ENCODE measurements at places on chromosomes 16 and 17. TPM values are rescaled to one million over a fixed set of nuclear protein-coding genes. Genes with fewer than 3 reads are reported as not detected.
A peak's percentile ranks its signal among the peaks of the same experiment; 100 is the strongest.

- H3K4me1 ChIP-seq = no peaks in the 10 kb centered on the region
- H3K27me3 ChIP-seq = no peaks in the 10 kb centered on the region
- no peak overlapping the region for H3K27ac ChIP-seq
- H3K36me3 ChIP-seq = no peaks in the 10 kb centered on the region
- no peak for DNase-seq
- no peak overlapping the region for H3K4me3 ChIP-seq
Observed at GRCh38 chr17:71440513-71440912, 680.3 kb upstream of the SOX9 start.

GRCh38 chr17:67247416-67247900, 2.5 kb upstream of the HELZ start:
- H3K4me3 ChIP-seq = no peak overlapping the region
- H3K27ac ChIP-seq = no peak overlapping the region
- peaks cover 3% of the 10 kb centered on the region for H3K27me3 ChIP-seq
- H3K36me3 ChIP-seq = no peaks in the 10 kb centered on the region

DNA sequence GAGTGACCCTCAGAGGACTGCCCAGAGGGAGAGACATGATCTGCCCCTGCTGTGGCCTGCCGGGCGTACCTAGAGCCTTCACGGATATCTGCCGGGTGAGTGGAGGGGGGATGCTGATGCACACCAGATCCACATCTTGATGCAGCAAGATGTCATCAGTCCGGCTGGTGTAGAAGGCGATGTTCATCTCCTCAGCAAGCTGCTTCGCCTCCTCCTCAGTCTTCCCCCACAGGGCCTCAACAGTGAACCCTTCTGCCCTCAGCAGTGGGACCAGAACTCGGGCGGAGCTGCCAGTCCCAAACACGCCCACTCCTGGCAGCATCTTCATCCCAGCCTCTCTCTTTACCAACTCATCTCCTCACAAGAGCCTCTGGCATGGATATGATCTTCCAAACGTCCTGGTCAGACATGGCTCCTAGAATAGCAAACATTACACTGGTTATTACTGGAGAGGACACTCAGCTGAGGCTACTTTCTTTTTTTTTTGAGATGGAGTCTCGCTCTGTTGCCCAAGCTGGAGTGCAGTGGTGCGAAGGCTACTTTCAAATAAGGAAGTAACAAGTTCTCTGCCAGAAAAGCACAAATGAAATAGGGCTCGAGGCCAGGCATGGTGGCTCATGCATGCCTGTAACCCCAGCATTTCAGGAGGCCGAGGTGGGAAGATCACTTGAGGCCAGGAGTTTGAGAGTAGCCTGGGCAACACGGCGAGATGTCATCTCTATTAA, 18.9 kb downstream of the C16orf86 start:
- peaks cover 22% of the 10 kb centered on the region for H3K36me3 ChIP-seq
- DNase-seq = no peak
- no peaks in the 10 kb centered on the region for H3K27me3 ChIP-seq
- peak overlapping the region; percentile 15 for H3K27ac ChIP-seq
- H3K4me1 ChIP-seq = no peaks in the 10 kb centered on the region
- H3K4me3 ChIP-seq = no peak overlapping the region

DNA sequence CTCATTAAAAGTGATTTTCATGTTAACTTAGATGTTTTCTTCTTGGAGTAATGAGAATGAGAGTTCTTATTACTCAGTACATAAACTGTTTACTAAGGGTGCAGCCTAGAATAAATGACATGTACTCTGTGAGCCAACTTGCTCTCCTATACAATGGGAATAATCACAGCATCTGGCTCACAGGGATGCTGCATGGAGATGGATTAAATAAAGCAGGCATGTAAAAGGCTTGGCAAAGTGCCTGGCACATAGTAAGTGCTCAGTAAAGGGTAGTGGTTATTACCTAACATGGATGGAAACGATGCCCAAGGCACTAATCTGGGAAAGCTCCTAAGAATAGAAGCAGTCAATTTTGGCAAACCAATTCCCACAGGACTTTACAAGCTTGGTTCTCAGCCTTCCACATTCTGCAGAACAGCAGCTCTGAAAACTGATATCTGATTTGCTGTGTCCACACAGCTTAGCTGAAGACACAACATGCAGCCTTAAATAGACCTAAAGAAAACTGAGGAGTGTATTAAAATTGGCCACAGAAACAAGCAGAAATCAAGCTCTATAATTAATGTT, 176.1 kb downstream of the ABCC12 start:
- no peaks in the 10 kb centered on the region for H3K27me3 ChIP-seq
- H3K27ac ChIP-seq = no peak overlapping the region
- H3K36me3 ChIP-seq = no peaks in the 10 kb centered on the region
- H3K4me3 ChIP-seq = no peak overlapping the region

- H3K4me3 ChIP-seq = no peak overlapping the region
- no peaks in the 10 kb centered on the region for H3K36me3 ChIP-seq
- H3K27me3 ChIP-seq = no peaks in the 10 kb centered on the region
- DNase-seq = peak; percentile 38
Observed at GRCh38 chr16:82874672-82875071, 247.9 kb downstream of the CDH13 start.

DNA sequence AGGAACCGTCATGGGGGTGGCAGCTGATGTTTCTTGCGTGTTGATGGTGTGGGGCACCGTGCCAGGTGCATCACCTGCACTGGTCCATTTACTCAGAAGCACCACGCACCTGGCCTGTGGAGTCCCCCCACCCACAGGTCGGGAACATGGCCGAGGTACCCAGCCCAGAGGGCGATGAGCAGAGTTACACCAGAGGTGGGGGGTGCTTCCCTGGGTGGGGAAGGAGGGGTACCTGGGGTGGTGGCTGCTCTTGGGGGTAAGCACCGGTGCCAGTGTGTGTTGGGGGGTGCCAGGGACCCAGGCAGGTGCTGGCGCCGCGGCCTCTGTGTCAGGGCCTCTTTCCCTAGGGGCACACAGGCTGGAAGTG, 5.0 kb upstream of the ZNF750 start:
- no peaks in the 10 kb centered on the region for H3K27me3 ChIP-seq
- peaks cover 3% of the 10 kb centered on the region for H3K36me3 ChIP-seq
- peaks cover 19% of the 10 kb centered on the region for H3K4me1 ChIP-seq
- peak overlapping the region; percentile 20 for H3K27ac ChIP-seq
- no peak for DNase-seq

Gene PSMB10
- 44.6 TPM for total RNA-seq

Gene USH1G
- not detected for total RNA-seq

Gene SPATA32
- 0.04 TPM for total RNA-seq

Gene GGT6
- total RNA-seq = 0.04 TPM

Gene ZDHHC1
- total RNA-seq = 20.4 TPM
